ENCODE measurements at places on chromosomes 1 and 21. TPM values are rescaled to one million over a fixed set of nuclear protein-coding genes. Genes with fewer than 3 reads are reported as not detected.

DNA sequence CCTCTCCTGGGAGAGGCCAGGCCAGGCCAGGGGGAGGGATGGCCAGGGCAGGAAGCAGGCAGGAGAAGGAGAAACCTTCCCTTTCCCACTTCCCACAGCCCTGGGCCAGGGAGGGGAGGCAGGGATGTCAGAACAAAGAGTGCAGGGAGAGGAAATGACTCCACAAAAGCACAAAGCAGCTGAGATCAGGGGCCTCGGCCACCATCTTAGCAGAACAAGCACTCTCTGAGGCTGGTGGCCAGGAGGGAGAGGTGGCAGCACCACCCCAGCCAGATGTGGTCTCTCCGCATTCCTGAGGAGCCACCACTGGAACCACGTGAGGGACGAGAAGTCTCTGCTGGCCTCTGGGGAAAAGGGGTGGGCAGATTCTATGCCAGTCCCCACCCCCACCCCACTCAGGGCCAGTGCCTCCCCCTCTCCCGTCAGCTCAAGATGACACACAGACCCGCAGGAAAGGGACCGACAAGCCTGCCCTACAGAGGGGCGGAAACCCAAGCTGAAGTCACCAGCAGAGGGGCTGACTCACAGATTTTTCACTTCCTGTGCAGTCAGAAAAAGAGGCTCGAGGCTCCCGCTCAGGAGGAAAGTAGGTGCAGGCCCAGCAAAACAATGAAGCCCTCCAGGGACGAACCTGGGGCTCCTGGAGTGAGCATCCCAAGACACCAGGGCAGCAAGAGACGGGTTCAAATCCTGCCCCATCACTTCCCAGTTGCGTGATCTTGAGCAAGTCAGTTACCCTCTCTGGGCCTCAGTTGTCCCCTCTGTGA lies 24.1 kb upstream of the ALDH4A1 start:
- DNase-seq = no peak

GRCh38 chr1:159925719-159926078 lies 392 bp upstream of the TAGLN2 start:
- no peak for DNase-seq

DNA sequence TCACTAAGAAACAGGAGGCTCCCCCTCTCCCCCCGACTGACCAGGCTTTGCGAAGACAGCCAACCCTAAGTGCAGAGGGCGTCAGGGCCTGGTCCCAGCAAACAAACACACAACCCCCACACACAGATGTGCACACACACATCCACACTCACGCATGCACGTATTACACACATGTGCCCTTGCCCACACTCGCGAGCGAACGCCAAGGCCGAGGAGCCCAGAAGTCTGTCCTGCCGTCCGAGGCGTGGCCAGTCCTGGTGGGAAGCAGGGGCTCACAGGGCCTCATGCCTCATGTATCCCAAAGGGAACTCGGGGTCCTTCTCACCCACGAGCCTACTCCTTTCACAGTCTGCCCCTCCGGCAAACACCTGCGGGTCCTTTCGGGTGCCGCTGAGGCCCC lies 2.0 kb downstream of the SDF4 start:
- no peak for DNase-seq

DNA sequence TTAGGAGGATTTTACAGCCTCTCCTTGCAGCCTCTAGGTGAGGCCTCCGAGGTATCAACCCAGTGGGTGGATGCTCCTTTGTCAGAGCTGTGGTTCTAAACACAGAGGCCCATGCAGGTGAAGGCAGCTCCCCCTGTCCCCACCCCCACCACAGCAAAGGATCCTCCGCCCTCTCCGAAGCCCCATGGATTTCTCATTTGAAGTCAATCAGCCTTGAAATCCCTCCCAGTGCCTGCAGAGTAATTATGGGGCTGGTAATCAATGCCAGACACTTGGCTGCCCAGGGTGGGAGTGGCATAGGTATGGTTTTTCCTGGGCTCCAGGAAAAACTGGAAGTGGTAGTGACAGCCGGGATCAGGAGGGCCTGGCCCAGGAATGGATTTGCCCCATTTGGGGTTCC lies 119.5 kb upstream of the CSF3R start:
- no peak for DNase-seq

FCRL6 gene
- not detected for polyA plus RNA-seq

OR2T3 gene
- not detected for polyA plus RNA-seq

IL6R gene
- 7.7 TPM for polyA plus RNA-seq

GRCh38 chr1:208324005-208324404 lies 79.8 kb upstream of the PLXNA2 start:
- DNase-seq = no peak

GRCh38 chr1:202154148-202154765 lies 6.1 kb downstream of the PTPN7 start:
- no peak for DNase-seq

C1orf56 gene
- 6.0 TPM for polyA plus RNA-seq

GRCh38 chr1:32989160-32990050 lies 24.8 kb upstream of the RNF19B start:
- DNase-seq = no peak

Measured in hindlimb muscle (tissue), 1 donor.